HEK293T (cell line): ENCODE measurements at places on chromosomes 16 and 17.

DNA sequence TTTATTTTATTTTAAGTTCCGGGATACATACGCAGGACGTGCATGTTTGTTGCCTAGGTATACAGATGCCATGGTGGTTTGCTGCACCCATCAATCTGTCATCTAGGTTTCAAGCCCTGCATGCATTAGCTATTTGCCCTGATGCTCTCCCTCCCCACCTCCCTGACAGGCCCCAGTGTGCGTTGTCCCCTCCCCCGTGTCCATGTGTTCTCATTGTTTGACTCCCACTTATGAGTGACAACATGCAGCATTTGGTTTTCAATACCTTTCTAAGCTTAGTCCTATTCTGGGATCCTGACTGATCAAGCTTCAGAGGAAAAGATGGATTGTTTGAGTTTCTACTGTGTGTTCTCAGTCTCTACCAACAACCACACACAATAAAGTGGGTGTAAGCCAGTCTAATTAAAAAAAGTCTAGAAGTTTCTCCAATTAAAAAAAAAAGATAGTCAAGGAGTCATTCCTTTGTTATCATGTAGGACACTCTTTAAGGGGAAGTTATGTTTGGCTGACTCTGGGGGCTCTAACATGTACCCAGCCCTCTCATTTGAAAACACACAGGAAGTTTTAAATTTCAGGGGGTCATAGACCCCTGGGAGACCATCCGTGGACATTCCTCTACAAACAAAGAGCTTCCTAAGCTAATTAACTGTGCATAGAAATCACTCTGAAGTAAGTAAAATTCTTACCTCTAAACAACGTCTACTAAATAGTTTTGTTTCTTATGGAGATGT is 66.3 kb upstream of the ADAMTS18 start:
- DNase-seq = no peak

- no peak for DNase-seq
Measured at GRCh38 chr17:82679586-82680465, 18.7 kb downstream of the RAB40B start.

GRCh38 chr16:63613701-63614100 is 1508.2 kb downstream of the CDH11 start:
- no peak for DNase-seq

DNA sequence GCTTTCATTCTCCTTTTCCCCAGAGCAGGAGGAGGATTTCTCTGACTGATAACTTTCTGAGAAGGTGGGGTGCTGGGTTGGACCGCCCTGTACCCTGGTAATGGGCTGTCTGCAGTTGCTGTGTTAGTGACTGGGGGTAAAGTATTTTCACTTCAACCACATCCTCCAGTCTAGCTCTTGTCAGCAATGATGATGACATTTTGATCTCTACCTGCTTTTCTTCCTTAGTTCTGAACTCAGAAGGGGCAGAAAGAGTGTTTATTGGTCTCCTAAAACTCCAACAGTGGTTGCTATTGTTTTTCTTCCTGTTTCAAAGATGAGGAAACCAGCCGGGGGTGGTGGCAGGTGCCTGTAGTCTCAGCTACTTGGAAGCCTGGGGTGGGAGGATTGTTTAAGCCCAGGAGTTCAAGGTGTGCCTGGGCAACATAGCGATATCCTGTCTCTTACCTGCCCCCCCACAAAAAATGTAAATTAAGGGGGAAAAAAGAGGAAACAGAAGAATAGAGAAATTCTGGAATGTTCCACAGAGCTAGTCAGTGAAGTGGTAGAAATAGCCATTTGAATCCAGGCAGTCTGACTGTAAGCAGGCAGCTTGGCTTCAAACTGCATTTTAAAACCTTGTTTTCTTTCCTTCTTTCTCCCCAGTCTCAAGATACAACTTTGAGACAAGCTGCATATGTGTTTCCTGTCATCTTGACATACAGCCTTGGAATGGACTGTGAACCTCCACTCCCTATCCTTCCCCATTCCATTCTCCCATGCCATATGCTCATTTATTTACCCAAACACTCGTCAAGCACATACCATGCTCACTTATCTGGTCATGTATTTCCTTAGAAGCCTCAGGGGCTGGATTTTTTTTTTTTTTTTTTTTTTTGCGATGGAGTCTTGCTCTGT is 3.3 kb upstream of the N4BP1 start:
- no peak for DNase-seq

DNA sequence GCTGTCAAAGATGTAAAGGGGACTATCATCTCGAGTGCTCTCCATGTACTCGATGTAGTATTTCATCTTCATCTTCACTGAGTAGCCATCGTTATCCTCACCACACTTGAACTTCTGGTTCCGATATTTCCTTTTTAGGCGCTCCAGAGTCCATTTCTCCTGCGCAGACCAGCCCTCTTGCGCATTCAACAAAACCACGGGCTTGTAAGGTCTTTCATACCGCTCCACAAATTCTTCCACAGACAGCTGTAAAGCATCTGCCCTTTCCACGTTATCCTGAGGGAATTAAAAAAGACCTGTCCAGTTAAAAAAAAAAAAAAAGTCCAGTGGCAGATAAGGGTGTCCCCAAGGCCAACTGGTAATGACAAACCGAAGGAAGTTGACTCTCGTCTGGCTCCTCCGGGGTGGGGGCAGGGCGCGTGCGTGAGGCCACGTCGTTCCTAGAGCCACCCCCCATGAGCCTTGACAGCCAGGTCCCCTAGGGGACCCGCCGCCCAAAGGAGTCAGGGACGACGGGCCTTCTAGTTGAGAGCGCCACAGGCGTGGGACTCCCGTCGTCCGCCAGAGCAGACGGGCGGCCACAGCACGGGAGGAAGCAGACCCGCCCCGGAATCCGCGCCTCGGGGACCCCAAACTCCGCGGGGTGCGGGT is 701 bp downstream of the JMJD6 start:
- peak; percentile 58 for DNase-seq

- no peak for DNase-seq
Measured at GRCh38 chr17:72631568-72631948, 460.9 kb downstream of the SLC39A11 start.

DNA sequence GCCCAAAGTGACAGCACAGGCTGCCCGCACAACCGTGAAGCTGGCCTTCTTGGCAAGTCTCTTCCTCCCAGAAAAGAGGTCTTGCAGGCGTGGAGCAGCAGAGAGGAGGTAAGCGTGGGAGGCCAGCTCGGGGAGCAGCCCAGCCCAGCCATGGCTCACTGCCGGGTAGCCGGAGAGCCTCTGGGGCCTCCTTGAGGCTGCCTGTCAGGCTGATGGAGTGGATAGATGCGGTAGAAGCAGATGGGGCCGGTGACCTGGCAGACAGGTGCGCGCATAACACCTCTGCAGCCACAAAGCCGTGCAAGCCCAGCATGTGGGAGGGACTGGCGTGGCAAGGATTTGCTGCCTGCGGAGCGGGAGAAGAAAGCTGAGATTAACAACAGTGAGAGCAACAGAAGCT is 17.1 kb upstream of the DOK4 start:
- DNase-seq = no peak

DNA sequence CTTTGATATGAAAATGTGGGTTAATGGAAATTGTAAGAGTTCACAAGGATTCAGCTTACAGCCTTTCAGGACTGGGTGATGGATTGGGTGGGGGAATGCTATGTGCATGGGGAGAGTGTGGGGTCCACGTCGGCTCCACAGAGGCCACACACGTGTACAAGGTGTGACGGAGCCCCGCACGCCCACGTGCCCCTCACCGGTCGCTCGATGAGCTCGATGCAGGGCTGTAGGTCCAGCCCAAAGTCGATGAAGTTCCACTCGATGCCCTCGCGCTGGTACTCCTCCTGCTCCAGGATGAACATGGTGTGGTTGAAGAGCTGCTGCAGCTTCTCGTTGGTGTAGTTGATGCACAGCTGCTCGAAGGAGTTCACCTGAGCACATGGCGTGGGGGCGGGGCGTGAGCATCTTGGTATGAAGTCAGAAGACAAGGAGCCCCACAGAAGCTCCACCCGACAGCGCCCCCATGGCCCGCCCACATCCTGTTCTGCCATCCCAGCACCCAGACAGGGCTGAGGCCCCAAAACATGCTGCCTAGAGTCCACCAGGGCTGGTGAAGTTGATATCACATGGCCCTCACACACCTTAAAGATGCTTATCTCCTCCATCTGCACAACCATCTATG is 99.1 kb downstream of the MYH11 start:
- DNase-seq = no peak

DNA sequence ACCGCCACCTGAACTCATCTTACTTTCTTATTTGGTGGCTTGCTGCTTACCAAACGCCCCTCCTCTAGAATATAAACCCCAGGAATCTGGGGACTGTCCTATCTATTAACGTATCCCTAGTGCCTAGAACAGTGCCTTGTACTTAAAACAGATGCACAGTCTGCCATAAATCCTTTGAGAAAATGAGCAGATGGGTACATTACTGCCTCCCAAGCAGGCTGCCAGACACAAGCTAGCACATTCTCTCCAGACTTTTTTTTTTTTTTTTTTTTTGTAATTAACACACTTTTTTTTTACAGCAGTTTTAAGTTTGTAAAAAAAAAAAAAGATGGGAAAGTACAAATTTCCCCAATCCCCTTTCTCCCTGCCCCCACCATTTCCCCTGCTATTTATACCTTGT is 57.3 kb upstream of the RPL38 start:
- DNase-seq = no peak

- no peak for DNase-seq
Measured at GRCh38 chr17:49753959-49754391, 10.0 kb downstream of the FAM117A start.

- no peak for DNase-seq
Measured at GRCh38 chr17:31807846-31808245, 51.2 kb downstream of the COPRS start.

DNA sequence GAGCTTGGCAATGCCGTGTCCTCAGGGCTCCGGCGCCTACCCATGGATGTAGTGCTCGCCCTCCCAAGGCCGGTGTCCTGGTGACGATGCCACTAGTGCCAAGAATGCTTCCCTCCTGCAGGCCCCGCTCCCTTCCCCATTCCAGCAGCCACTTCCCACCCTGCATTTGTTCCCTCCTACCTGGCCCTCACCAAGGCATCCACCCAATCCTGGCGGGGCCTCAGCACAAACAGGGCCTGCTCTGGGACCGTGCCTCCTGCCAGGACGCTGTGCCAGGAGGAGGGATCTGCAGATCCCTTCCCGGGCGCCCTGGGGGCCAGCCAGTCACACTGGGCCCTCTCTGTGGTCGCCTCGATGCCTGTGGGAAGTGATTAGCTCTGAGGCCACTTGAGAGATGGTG is 25.1 kb downstream of the ABR start:
- DNase-seq = no peak

- no peak for DNase-seq
Measured at GRCh38 chr16:48105456-48105855, 50.3 kb downstream of the ABCC12 start.

- no peak for DNase-seq
Measured at GRCh38 chr16:85767531-85767930, 16.6 kb upstream of the C16orf74 start.

GRCh38 chr17:56175299-56175955 is 22.2 kb downstream of the ANKFN1 start:
- DNase-seq = no peak

GRCh38 chr16:10776280-10776679 is 32.6 kb downstream of the NUBP1 start:
- no peak for DNase-seq

- DNase-seq = peak; percentile 56
Measured at GRCh38 chr17:49548506-49549310, 27.0 kb upstream of the NXPH3 start.

DNA sequence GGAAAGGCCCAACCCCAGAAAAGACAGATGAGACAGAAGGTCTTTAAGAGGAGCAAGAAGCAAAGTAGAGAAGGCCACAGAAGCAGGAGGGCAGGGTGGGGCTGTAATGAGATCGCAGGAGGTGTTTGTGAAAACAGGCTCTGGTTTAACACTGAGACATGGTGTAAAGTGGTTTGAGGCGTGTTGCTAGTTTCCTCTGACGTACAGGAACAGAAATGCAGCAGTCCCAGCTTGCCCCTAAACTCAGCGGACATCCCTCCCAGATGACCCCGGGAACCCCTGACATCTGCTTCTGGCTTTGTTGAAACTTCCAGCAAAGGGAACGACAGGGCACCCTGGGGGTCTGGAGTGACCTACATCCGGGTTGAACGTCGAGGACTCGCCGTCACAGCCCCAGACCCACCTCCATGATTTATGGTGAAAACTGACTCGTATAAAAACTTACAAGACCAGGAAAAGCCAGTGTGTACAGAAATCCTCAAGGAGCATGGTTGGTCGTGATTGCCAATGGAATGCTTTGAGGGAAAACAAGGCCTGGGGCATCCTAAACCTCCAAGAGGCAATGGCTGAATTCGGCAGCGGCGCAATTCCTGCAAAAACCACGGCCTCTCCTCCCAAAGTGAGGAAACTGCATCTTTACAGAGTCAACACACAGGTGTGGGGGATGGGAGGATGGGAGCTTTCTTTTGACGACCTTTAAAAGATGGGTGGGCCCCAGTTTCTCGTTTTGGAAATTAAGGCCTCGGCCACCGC is 25.8 kb downstream of the LITAF start:
- DNase-seq = peak; percentile 13

- no peak for DNase-seq
Measured at GRCh38 chr17:79276821-79277220, 202.2 kb downstream of the ENGASE start.

GRCh38 chr16:51638339-51639135 is 487.5 kb upstream of the SALL1 start:
- no peak for DNase-seq
